ENCODE measurements at places on chromosomes 4 and X.

GRCh38 chr4:182969651-182970279 lies 52.6 kb upstream of the DCTD start:
- DNase-seq: no peak

DNA sequence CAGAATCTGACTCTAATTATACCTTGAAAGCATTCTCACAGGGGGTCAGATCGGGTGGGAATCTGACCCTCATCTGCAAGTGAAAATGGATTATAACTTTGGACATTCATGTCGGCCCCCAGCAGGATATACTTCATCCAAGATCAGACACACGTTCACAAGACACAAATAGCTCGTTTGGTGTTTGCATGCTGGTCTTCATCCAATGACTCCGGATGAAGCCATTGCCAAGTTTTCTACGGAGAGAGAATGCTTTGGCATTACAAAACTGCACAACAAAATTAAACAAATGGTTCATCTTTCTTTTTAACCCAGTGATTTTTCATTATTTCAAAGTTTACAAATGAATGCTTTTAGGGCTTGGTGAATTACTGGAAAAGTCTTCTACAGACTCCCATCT lies 105.5 kb downstream of the MID1 start:
- DNase-seq: no peak

GRCh38 chrX:129262912-129263311 lies 260.4 kb downstream of the SMARCA1 start:
- no peak for DNase-seq

DNA sequence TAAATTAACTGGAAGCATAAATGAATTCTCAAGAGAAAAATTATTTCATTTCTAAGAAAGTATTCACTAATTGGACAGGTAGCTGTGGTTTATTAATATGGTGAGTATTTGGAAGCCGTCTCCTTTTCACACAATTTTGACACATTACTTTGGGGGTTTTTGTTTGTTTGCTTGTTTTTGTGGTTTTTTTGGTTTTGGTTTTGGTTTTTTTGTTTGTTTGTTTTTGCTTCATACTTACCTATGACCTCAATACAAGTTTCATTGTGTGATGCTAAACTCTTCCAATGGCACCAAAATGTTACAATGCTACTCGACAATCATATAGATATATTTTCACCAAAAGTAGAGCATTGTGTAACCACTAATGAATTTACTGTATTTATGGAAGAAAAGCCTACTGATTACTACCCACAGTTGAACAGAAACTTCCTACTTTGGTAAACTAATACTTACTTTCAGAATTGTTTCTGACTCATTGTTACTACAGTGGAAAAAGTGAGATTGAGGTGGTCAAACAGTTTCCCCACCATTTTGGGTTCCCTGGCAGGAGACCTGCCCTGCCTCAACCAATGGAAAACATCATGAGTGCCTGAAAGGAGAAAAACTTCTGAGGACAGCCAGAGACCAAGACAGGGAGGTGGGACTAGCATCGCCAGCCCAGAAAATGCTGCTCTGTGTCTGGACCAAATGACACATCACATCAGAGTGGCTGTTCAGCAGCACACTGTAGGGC lies 443.1 kb downstream of the HNRNPD start:
- DNase-seq: peak; percentile 13

DNA sequence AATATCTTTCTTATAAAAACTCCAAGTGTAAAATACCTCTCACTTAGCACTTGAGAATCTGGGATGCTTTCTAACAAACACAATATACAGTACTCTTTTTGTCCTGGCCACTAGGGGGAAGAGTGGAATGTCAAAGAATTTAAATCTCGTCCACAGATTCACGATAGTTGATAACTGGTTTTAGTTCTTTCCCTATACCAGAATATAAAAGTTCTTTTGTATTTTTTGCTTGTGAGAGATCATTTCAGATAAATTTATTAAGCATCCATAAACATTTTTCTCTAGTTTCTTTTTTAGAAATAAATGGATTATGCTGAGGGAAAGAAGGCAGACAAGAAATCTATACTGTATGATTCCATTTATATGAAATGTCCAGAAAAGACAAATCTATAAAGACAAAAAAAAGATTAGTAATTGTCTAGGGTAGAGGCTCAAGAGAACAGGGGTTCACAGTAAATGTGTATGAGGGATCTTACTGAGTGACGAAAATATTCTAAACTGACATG lies 50.4 kb downstream of the MGARP start:
- no peak for DNase-seq
